ENCODE measurements at places on chromosomes 5 and 9.

GRCh38 chr5:143662020-143662419 lies 149.9 kb upstream of the HMHB1 start:
- DNase-seq, result no peak

DNA sequence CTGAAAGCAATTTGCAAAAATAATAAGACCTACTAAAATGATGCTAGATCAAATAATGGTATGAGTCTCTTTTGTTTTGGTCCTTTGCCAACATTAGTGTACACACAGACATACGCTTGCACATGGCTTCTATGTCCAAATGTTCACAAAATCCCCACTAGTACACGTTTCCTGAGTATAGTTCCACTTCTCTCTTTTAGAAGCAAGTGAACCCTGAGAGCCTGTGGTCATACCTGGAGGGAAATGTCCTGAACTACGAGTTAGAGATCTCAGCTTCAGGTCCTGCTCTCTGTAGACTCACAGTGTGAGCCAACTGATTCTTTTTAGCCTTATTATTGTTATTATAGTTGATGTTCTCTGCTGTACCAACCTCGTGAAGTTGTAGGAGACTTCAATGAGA lies 47.3 kb upstream of the ACTBL2 start:
- DNase-seq, result no peak

DNA sequence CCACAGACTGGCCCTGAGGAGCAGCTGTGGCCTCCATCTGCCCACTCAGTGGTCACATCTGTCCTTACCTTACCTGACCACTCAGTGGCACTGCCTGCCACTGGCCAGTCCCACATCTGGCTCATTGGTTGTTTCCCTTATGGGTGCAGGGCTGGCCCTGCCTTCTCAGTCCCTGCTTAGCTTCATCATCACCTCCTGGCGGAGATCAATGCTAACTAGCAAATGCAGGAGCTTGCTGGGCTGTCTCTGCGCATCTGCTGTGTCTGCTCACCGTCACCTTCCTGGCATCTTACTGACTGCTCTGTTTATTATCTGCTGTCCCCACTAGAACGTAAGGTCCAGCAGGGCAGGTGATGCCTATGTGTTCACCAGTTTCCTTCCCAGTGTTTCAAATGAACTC lies 356.9 kb downstream of the SEMA5A start:
- DNase-seq, result no peak

GRCh38 chr9:20925256-20926045 lies 106.0 kb downstream of the HACD4 start:
- peak; percentile 65 for DNase-seq

DNA sequence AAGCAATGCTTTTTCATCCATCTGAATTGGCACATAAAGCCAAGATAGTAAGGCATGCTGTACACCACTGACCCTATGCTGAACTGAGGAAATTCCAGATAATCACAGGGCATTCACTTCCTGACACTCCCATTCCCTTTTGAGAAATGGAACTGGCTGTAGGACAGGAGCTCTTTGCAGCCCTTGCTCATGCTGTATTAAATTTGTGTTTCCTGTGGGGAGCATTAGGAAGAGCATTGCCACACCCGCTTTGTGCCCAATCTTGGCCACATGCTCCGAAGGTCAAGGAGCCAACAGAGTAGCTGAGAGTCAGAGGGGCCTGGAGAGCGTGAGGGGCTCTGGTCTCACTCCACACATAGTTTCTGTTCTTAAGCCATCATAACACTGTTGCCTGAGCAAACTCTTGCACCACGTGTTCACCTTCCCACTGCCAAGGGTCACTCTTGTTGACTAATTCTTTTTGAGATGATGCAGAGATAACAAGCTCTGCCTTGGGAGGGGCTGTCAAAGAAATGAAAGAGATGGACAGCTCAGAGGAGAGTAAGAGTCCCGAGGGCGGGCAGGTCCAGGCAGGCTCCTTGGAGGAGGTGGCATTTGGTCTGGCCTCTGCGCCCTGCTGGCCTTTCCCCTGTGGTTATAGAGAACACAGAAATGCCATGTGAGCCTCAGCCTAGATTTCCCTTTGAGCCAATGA lies 31.7 kb upstream of the ARAP3 start:
- no peak for DNase-seq

GRCh38 chr9:112063151-112063550 lies 111.9 kb downstream of the SUSD1 start:
- DNase-seq, result no peak

- peak; percentile 66 for DNase-seq
Observed at GRCh38 chr5:142087920-142088679, 20.5 kb upstream of the NDFIP1 start.

DNA sequence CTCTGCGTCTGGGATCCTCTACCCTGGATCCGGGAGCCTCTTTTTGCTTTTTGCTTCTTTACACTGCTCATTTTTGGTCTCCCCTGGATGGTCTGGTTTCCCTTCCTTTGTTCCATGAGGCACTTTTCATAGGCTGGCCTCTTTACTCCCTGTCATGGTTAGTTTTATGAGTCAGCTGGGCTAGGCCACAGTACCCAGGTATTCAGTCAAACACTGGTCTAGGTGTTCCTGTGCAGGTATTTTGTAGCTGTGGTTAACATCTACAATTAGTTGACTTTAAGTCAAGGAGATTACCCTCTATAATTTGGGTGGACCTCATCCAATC lies 17.5 kb downstream of the ANKRD33B start:
- DNase-seq, result no peak

DNA sequence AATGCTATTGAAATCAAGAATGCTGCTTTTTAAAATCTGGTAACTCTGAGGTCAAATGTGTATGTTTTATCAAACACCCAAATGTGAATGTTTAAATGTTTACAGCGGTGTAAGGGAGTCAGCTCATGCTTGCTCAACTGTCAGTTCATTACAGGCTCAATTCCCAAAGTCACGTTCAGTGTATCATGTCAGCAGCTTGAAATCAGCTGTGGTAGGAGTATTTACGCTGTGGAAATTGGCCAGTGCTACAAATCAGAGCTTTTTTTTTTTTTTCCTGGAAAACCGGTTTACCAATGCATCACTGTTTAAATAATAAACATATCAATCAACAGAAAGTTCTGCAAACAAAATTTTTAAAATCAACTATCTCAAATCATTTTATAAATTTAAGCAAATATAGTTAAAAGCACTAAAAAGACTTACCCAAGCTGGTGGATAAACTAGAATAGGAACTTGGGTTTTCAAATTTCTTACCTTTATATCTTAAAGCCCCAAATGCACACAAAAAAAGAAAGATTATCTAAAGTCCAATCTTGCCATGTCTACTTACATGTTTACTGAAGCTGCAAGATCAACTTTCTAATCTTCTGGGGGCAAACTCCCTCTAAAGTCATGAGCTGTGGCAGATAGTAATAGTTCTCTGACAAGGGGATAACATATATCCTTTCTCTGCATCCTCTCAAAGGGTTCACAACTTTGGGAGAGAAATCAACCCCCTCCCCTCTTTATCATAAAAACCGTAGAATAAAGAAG lies 57.6 kb upstream of the GRAMD2B start:
- DNase-seq, result no peak
